NCI-H446 treated with DMSO at 0.1 percent for 48 hours (cell line): ENCODE measurements at places on chromosomes 2 and 18.

DNA sequence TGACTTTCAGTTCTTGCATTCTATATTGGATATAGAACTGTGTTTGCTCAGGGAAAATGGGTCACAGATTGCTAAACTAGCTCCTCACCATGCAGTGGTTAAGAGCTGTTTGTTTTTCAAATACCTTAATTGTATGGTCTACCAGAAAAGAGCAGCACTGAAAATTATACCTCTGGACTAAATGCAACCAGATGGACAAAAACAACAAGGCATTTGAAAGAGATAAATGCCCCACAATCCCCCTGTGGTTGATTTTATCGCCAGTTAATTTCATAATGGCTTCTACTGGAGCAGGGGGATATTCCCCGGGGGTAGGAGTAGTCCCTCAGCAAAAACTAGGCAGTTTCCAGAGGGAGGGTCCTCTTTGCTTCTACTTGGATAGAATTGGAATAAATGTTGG lies 267.9 kb upstream of the TNP1 start:
- DNase-seq, result no peak

GRCh38 chr2:226661789-226662545 lies 137.7 kb downstream of the IRS1 start:
- DNase-seq, result no peak

DNA sequence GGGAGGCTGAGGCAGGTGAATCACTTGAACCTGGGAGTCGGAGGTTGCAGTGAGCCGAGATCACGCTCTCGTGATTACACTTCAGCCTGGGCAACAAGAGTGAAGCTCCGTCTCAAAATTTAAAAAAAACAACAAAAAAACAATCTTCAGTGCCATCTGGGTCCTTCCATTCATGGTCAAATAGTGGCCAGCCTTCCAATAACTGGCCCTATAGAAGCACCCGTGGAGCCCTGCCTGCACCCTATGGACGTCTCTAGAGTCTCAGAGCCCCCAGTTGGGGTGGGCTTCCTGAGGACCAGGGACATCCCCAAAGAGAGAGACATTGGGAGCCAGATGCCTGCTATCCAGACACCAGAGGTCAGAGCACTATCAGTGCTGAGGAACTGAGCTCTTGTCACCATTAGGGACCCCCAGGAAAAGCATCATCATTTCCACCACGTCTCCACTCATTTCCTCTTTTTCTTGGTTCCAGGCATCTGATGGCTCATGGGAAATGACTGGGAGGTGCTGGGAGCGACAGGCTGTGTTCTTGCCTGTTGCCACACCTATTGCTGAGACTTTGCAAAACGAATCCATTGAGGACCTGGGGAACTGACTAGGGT lies 9.4 kb downstream of the NEU2 start:
- no peak for DNase-seq

DNA sequence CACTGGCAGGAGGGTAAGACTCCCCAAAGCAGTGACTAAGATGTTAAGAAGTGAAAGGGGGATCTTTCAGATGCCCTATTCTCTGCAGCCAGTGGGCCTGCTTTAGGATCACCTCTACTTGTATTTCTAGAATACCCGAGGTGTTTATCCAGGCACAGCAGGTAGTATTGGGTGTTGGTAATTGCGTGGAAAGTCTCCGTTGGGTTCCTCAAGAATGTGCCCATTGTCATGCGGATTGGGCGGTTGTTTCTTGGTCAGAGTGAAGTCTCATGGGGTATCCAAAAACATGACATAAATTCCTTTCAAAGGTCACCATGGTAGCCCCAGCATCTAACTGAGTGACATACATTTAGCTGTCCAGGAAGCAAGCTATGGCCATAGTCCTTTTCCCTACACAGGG lies 308.8 kb downstream of the RPIA start:
- no peak for DNase-seq

DNA sequence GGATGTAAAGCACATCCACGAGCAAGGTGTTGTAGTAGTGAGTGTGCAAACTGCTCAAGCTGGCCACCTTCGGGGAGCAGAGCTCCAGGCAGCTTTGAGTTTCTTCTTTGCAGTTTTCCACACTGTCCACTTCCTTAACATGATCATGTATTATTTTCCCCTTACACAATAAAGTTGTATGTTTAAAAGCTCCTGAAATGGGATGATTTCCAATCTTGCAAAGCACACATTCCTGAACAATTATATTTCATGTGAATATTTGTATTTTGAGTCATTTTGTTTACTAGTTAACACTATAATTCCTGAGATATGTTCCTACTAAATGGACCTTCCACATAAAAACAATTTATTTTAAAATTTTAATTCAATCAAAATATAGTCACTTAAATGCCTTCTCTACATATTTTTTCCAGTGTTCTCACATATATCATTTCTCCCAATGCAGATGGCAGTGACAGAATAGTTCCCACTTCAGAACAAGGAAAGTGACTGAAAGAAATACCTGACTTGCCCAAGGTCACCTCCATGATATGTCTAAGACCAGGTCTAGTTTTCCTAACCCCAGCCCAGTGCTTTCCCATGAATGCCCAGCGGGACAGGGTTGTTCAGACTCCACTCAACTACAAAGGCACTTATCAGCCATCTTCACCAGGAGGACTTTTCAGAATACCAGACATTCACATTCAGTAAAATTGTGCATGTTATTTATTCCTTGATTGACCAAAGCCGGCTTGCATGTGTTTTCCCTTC lies 5.5 kb downstream of the CYB5A start:
- DNase-seq, result no peak

- no peak for DNase-seq
Measured at GRCh38 chr2:12685145-12685544, 31.6 kb upstream of the TRIB2 start.

DNA sequence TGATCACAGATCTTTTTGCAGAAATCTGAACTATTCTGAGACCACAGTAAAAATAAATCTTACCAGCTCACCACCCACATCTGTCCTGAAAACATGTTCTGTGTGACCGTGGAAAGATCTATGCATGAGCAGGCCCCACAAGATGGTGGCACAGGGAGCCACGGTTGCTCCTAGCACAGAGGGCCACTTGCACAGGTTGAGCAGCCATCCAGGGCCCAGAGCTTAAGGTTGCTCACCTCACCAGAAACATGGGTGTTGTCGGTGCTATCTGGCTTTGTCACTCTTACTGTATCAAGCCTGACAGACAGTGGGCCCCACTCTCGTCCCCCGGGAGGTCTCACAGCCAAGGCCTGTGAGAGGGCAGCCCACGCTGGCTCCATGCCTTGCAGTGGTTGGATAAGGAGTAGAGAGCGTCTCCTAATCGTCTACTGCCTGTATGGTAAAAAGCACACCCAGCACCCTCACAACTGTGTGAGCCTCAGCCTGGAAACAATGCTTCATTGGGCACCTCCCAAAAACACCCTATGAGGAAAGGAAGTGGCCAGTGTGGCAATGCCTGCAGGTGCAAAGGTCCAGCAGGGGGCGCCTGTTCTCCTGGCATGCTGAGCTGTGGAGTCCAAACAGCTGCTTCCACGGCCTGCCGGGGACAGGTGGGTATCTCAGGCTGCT lies 19.6 kb downstream of the TUBB6 start:
- no peak for DNase-seq

DNA sequence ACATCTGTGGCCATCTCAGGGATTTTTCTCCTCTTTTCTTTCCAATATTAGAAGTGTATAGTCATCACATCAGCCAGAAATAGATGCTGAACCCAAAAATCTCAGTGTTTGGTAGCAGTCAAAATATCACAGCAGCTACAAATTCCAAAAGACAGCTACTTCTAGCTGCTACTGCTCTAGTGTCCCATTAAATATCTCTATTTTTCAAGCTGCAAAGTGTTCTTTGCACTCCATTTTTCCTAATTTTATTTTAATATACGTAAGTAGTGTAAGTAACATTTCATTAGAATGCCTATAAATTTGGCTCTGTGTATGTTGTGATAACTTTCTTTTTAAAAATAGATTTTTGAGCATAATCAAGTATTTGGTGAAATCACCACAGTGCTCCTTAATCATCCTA lies 967.3 kb downstream of the BCL11A start:
- DNase-seq, result no peak

DNA sequence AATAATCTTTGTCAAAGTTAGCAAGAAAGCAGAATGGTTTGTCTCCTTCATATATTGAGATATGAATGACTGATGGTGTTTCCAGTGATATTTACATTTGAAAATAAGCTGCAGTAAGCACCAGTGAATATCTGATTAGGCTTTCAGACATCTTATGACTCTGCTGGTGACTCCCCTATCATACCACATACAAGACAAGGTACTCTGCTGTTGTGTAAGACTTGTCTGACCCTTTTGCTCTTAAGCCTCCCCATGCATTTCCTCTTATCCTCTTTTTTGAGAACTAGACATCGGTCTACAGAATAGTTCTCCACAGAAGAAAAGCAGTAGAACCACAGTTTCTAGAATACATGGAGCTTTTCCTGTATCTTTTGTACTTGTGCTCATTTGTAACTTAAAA lies 9.3 kb downstream of the POLI start:
- DNase-seq, result no peak

- no peak for DNase-seq
Measured at GRCh38 chr2:235612181-235612950, 118.5 kb downstream of the AGAP1 start.

GRCh38 chr2:104758199-104758620 lies 95.7 kb upstream of the POU3F3 start:
- no peak for DNase-seq
